ENCODE measurements at places on chromosomes 1 and 21. TPM values are rescaled to one million over a fixed set of nuclear protein-coding genes. Genes with fewer than 3 reads are reported as not detected.

GRCh38 chr1:180244840-180245239 lies 14.8 kb downstream of the LHX4 start:
- no peak for DNase-seq

DNA sequence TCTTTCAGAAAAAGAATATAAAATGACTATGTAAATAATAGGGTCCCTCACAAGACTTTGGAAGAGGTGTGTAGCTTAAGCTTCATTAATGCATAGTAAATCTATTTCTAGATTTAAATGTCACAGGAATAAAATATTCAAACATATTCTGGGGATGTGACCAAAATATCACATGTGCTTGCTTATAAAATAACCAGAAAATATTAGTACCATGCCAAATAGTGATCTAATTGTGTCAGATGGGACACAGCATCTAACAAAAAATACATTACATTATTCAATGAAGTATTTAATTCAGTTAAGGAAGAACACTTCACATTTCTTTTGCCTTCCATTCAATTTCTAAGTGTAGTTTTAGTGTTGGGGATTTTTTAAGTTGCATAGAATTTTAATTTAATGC lies 179.5 kb downstream of the LRRC40 start:
- DNase-seq, result no peak

DNA sequence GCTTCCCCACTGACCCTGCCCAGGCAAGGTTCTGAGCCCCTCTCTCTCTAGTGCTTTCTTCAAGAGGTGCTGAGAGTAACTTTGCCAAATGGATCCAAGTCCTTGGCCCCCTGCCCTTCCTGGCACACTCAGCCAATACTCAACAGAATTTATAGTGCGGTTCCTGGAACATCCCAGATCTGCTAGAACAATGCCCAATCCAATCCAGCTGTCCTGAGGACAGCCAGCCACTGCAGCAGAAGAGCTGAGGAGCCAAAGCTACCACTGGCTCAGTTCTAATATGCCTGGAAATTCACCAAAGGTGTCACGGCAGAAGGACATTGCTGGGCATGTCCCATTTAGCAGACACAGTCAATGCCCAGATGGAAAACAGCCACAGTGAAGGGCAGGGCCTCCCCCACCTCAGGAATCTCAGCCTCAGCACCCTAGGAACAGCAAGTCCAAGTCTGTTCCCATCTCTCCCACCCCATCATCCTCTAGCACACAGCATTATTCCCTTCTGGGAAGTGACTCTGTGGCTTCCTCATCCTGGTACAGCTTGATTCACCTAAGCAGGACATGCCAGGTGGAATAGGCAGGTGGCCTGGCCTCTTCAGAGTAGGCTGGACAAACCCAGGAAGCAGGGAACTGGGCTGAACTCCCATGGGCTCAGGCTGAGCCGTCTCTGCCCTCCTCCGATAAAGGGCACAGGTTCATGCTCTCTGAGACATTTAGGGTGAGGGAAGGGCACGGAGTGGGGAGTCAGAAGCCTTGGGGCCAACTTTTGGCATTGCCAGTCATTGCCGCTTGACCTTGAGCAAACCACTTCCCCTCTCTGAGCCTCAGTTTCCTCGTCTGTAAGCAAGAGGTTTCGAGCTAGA lies 24.6 kb downstream of the PMVK start:
- no peak for DNase-seq

IARS2 gene
- total RNA-seq, result 65.6 TPM

GRCh38 chr21:27704567-27705166 lies 737.8 kb upstream of the ADAMTS5 start:
- DNase-seq, result no peak

DNA sequence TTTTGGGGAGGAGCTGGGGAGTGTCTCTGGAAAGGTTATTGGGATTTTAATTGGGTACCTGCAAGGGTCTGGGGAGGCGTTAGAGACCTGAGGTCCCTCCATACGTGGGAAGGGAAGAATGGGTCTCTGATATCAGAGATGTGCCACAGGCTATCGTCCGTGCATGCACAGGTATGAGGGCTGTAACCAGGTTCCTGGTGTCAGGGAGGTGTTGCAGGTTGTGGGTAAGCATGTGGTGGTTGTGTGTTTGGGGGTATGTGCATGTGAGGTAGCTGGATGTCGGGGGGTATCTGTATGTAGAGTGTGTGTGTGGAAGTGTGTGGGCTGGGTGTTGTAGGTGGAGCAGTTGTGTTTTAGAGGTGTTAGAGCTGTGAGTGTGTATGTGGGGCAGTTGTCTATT lies 8.3 kb downstream of the AHDC1 start:
- no peak for DNase-seq

DNA sequence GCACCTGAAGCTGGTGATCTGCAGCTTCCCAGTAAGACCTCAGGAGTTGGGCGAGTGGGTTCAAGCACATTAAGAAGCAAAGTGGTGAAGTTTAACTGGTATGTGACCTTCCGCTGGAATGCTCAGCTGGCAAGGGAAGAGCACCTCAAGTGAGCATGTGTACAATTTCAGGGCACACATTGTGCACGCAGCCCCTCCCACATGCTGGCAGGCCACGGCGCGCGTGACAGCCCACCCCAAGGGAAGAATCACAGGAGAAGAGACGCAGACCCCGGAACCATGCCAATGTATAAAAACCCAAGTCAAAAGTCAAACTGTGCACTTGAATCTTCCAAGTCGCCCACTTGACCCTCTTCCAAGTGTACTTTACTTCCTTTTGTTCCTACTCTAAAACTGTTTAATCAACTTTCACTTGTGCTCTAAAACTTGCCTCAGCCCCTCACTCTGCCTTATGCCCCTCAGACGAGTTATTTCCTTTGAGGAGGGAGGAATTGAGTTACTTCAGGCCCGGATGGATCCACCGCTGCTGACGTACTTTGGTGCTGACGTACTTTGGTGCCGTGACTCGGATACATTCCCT lies 20.0 kb downstream of the LRRC3 start:
- no peak for DNase-seq

CFAP107 gene
- not detected for total RNA-seq

KCNA2 gene
- total RNA-seq, result 0.05 TPM

GRCh38 chr1:193062698-193063463 lies 3.5 kb downstream of the RO60 start:
- no peak for DNase-seq

PTAFR gene
- 0.08 TPM for total RNA-seq

UBXN10 gene
- total RNA-seq, result not detected

All from osteocyte (in vitro differentiated cells).